Activated naive CD4-positive, alpha-beta T cell treated with anti-CD3 and anti-CD28 coated beads, Interleukin-2, amount 10 ng/mL, durations not matched to agents 7 days and 5 days (primary cell): ENCODE measurements at places on chromosomes 3 and 15.

- H3K4me3 ChIP-seq: no peak overlapping the region
- H3K27ac ChIP-seq: no peak overlapping the region
- no peak for DNase-seq
These were observed 75.1 kb upstream of the MELTF start for GRCh38 chr3:197104738-197105137.

DNA sequence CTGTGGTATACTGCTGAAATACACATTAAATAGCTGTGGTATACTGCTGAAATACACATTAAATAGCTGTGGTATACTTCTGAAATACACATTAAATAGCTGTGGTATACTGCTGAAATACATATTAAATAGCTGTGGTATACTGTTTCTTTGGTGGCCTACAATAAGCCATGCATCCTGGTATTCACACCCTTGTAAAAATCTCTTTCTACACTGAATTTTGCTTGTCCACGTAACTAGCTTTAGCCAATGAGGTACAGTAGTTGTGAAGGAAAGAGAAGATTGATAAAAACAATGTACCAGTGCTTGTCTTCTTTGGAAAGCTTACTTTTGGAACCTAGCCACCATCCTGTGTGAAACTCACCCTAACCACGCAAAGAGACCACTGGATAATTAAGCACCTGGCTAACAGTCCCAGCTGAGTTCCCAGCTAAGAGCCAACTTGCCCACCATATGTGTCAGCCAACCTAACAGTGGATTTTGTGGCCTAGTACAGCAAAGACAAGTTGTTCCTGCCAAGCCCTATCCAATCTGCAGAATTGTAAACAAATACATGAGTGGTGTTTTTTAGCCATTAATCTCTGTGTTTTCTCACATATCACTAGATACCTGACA is 103.4 kb upstream of the MELTF start:
- no peaks in the 10 kb centered on the region for H3K27me3 ChIP-seq
- no peak for DNase-seq
- no peak overlapping the region for H3K27ac ChIP-seq
- no peaks in the 10 kb centered on the region for H3K4me1 ChIP-seq
- no peak overlapping the region for H3K4me3 ChIP-seq
- H3K36me3 ChIP-seq: peaks cover 53% of the 10 kb centered on the region

GRCh38 chr15:67030036-67030762 is 35.2 kb upstream of the SMAD3 start:
- no peak overlapping the region for H3K27ac ChIP-seq
- H3K4me1 ChIP-seq: no peaks in the 10 kb centered on the region
- H3K27me3 ChIP-seq: peaks cover 6% of the 10 kb centered on the region
- no peak for DNase-seq

DNA sequence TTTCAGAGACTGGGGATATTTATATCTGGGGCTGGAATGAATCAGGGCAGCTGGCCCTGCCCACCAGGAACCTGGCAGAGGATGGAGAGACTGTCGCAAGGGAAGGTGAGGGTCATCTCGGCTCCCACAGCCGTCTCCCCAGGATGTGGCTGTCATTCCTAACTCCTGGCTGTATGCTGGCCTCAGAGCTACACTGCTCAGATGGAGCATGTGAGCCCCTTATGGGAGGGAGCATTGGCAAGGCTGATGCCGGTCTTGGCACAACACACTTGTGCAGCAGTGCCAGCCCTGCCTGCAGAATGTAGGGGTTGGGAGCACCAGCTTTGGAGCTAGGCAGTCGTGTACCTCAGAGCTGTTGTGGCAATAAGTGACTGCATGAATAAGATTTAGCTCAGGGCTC is 5.2 kb downstream of the RCCD1 start:
- H3K27ac ChIP-seq: peak overlapping the region; percentile 76
- no peaks in the 10 kb centered on the region for H3K27me3 ChIP-seq
- no peak for DNase-seq
- peaks cover 40% of the 10 kb centered on the region for H3K36me3 ChIP-seq
- peaks cover 16% of the 10 kb centered on the region for H3K4me1 ChIP-seq
- H3K4me3 ChIP-seq: no peak overlapping the region

DNA sequence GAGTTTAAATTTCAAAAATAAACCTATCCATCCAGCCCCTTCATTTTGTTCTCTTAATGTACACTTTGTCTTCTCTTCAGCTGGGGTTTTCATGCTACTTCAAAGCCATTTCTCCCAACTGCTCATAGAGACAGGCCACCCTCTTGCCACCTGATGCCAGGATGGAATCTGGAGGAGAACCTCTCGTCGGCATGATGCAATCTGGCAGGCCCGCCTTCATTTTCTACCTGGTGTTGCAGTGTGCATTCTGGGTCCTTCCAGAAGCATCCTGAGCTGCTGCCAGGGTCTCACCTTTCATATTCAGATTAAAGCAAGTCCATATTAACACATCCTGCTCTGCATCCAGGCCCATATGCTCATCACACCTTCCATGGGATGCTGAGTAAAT is 60.8 kb downstream of the CTNNB1 start:
- no peaks in the 10 kb centered on the region for H3K27me3 ChIP-seq
- H3K4me1 ChIP-seq: no peaks in the 10 kb centered on the region
- H3K27ac ChIP-seq: no peak overlapping the region
- no peak for DNase-seq
- H3K4me3 ChIP-seq: no peak overlapping the region

GRCh38 chr3:108486941-108487340 is 23.5 kb downstream of the MYH15 start:
- no peaks in the 10 kb centered on the region for H3K36me3 ChIP-seq
- no peak overlapping the region for H3K4me3 ChIP-seq

DNA sequence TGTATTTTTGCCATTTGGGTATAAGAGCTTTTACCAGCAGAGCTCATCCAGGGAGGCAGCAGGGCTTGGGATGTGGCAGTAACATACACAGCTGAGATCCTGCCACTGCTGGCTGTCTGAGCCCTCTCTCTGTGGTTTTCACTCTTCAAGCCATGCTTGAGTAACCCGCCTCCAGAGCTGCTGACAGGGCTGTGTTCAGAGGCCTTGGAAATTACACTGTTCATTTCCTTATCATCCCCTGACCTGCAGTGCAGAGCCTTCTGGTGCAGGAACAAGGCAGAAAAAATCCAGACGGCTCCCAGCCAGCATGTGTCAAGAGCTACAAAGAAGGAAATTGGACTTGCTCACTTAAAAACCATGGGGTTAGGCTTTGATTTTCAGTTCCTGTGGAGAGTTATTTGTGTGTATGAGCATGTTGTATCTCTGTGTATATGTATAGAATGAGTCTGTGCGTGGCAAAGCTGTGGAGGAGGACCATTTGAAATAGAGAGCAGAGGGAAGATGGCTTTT is 47.0 kb downstream of the ZNF609 start:
- peak; percentile 52 for DNase-seq
- no peaks in the 10 kb centered on the region for H3K27me3 ChIP-seq
- H3K4me1 ChIP-seq: peaks cover 77% of the 10 kb centered on the region
- peak overlapping the region; percentile 81 for H3K27ac ChIP-seq
- no peak overlapping the region for H3K4me3 ChIP-seq

DNA sequence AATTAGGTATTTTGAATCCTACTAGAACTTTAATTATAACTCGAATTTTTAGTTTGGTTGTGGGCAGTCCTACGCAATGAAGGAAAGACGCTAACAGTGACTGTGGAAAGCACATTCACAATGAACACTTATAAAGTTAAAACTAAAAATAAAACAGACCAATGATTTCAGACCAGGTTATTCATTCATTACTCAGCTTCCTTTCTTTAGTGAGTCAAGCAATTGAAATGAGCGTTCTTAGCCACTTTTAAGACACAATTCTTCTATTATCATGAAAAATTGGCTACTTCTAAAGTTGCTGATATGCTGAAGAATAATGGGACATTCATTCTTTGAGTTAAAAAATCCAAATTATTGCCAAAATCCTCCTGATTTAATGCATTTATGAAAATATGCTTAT is 66.0 kb upstream of the CMSS1 start:
- H3K36me3 ChIP-seq: no peaks in the 10 kb centered on the region
- H3K4me1 ChIP-seq: no peaks in the 10 kb centered on the region
- no peak overlapping the region for H3K27ac ChIP-seq
- H3K4me3 ChIP-seq: no peak overlapping the region
- no peaks in the 10 kb centered on the region for H3K27me3 ChIP-seq
- DNase-seq: no peak
